ENCODE measurements at places on chromosomes 6 and 20.

- no peak for DNase-seq
Measured at GRCh38 chr6:34067814-34068213, 78.1 kb downstream of the GRM4 start.

GRCh38 chr20:22583773-22584521 lies 425 bp downstream of the FOXA2 start:
- DNase-seq = no peak

- DNase-seq = no peak
Measured at GRCh38 chr6:129671442-129672340, 38.3 kb downstream of the ARHGAP18 start.

- DNase-seq = peak; percentile 56
Measured at GRCh38 chr6:107115695-107116327, 496 bp upstream of the BEND3 start.

GRCh38 chr6:134529921-134530320 lies 212.0 kb upstream of the SGK1 start:
- peak; percentile 31 for DNase-seq

GRCh38 chr6:132643547-132643946 lies 15.4 kb downstream of the TAAR1 start:
- DNase-seq = no peak

GRCh38 chr20:10453241-10453640 lies 18.1 kb downstream of the SLX4IP start:
- peak; percentile 95 for DNase-seq

DNA sequence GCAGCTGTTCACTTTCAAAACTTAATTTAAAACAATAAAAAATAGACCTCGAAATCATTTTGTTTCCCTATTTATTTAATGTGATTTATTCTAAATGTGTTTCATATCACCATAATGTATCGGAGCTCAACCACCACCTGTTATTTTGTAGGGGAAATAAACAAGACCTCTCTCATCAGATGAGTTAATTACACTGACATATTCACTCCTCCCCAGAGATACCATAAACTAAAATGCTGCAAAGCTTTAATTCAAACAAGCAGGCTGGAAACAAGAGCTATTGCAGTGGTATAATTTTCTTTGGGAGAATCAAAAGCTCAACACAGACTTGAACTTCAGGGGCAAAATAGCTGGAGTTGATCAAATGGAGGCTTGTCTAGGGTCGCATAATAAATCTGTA lies 303.5 kb upstream of the TSHZ2 start:
- DNase-seq = no peak

GRCh38 chr20:38579219-38579910 lies 1.6 kb upstream of the ADIG start:
- no peak for DNase-seq

GRCh38 chr6:157770946-157771345 lies 52.1 kb upstream of the SNX9 start:
- DNase-seq = no peak

GRCh38 chr6:53735896-53736295 lies 58.9 kb upstream of the LRRC1 start:
- DNase-seq = peak; percentile 91

DNA sequence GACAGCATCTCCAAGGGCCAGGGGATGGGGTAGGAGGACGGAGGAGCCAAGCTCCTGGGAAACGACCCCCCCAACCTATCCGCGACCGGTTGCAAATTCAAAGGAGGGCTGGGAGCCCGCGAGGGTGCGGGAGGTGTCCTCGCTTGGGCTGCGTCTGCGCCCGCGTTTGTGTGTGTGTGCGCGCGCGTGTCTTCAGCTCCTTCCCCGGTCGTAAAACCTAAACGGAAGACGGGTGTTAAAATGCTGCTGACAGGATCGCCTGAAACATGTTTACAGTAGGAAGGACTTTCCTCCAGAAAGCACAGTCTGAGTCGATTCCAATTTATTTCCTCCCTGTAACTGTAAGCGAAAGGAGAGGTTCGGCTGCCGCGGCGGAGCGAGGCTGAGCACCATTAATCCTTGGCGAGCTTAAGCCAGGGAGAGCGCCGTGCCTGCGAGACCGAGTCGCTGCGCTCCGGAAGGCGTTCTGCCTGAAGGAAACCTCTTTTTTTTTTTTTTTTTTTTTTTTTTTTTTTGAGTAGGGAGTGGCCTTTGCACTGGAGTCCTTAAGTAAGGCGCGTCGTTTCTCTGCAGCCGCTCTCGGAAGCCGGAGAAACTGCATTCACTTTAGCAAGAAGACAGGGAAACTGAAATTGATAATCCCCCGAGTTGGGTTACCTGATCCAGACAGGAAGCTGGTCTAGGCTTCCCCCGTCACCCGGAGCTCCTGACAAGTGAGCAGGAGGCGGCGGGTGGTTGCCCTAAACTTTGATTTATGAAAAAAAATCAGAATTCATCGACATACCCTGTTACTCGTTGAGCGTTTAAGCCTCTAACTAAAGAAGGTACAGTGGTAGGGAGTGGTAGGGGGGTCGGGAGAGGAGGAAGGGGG lies 4.8 kb upstream of the SOX4 start:
- peak; percentile 81 for DNase-seq

DNA sequence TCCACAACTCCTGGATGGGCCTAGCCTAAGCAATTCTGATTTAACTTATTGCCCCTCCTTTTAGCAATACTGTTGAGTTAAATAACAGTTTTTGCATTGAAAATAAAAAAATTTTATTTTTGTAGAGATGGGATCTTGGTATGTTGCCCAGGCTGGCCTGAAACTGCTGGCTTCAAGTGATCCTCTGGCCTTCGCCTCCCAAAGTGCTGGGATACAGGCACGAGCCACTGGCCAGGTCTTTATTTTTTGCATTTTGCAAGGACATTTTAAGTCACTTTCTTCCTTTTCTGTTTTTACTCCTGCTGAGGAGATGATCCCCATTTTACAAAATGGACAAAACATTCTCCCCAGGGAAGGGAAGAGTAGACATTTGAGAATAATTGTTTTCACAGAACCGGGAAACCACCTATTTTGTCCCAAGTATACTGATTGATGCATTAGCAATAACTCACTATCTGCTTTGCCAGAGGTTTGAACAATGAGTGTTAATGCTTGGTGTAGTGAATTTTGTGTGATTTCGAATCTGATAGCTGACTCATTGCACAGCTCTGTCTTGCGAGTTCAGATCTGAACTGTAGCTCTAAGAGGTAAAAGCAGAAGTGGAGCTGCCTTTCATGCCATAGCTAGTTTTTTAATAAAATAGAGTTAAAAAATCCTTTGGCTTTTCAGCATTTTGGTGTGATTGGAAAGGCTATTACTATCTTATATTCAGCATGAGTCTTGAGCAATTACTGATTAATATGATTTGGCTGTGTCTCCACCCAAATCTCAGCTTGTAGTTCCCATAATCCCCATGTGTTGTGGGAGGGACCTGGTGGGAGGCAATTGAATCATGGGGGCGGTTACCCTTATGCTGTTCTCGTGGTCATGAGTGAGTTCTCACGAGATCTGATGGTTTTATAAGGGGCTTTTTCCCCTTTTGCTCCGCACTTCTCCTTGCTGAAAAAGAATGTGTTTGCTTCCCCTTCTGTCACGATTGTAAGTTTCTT lies 20.9 kb downstream of the IGF2R start:
- no peak for DNase-seq

DNA sequence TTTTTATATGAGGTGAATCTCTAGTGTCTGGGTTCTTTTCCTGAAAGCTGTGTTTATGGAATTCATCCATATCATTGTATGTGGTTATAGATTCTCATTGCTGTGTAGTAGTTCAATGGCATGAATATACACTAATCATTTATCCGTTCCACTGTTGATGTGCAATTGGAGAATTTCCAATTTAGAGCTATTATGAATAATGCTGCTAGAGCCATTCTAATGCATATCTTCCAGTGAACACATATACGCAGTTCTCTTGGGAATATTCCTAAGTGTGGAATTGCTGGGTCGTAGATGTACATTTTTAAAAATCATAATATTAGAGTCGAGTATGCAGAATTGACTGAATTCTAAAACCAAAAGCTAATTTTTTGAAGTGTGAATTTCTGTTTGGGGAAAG lies 327.5 kb upstream of the JAG1 start:
- no peak for DNase-seq

- no peak for DNase-seq
Measured at GRCh38 chr20:60463798-60464197, 505.6 kb downstream of the CDH26 start.
